Dermis blood vessel endothelial cell (primary cell): ENCODE measurements at places on chromosomes 5 and 9. TPM values are rescaled to one million over a fixed set of nuclear protein-coding genes. Genes with fewer than 3 reads are reported as not detected.

TPD52L3 gene
- not detected in 2 replicates for total RNA-seq

TRIM36 gene
- total RNA-seq = 0.23 and 0.34 TPM in 2 replicates

LCN15 gene
- 0.05 TPM in 1 of 2 replicates, not detected in the other for total RNA-seq

FOXD1 gene
- 0.05 and 0.17 TPM in 2 replicates for total RNA-seq

TEK gene
- total RNA-seq = 119 and 159 TPM in 2 replicates

SPATA31D4 gene
- total RNA-seq = not detected in 2 replicates

ASB6 gene
- total RNA-seq = 17.9 and 21.5 TPM in 2 replicates

IL17B gene
- total RNA-seq = not detected in 2 replicates

GRXCR2 gene
- not detected in 2 replicates for total RNA-seq

C9orf153 gene
- total RNA-seq = 0.14 TPM in 1 of 2 replicates, not detected in the other

ARL14EPL gene
- total RNA-seq = under 0.01 TPM in 1 of 2 replicates, not detected in the other

CFAP90 gene
- total RNA-seq = not detected in 2 replicates

CDH9 gene
- total RNA-seq = not detected in 2 replicates

RFK gene
- 70.4 and 80.8 TPM in 2 replicates for total RNA-seq
